Naive thymus-derived CD8-positive, alpha-beta T cell (primary cell): ENCODE measurements at places on chromosomes 7 and 10. TPM values are rescaled to one million over a fixed set of nuclear protein-coding genes. Genes with fewer than 3 reads are reported as not detected.

The NEUROD6 gene
- not detected for polyA plus RNA-seq

DNA sequence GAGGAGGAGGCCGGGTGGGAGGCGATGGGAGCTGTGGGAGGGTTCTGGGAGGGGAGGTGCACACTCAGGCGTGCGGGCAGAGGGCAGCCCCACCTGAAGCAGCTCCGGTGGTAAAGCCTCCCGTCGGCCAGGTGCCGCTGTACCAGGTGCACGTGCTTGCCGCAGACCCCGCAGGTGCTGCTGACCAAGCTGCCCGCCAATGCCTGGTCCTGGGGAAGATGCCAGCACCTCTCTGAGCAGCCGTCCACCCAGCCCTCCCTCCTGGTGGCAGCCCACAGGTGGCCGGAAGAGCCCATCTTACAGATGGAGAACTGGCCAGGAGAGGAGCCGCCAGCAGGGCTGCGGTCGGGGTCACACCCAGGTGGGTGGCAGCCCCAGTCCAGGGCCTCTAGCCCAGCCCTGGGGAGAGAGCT is 12.6 kb downstream of the MICALL2 start:
- DNase-seq: no peak

The GIMAP1 gene
- polyA plus RNA-seq: 67.1 TPM

DNA sequence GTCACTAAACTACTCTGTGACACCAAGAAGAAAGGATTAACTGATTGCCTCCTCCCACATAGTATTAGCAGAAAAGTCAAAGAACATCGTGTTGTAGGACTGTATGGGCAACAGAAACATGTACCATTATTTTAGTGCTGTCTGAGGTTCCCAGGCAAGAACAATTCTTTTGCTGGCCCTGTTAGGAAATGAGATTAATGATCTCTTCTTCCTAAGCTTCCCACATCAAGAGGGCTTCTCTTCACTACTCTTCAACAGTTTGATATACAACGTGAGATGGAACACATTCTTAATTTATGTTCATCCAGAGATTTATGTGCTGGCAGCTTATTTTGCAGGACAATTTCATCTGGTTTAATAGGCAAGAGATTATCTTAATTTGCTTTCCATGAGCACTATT is 219.6 kb downstream of the DOCK4 start:
- no peak for DNase-seq

The PRKG1 gene
- polyA plus RNA-seq: not detected

- DNase-seq: no peak
Observed at GRCh38 chr10:130905386-130905785, 406.1 kb downstream of the TCERG1L start.

The IFIT1B gene
- polyA plus RNA-seq: not detected

- DNase-seq: no peak
Observed at GRCh38 chr7:44290252-44290620, 35.2 kb downstream of the CAMK2B start.

GRCh38 chr10:117635826-117636225 is 93.3 kb downstream of the EMX2 start:
- no peak for DNase-seq

DNA sequence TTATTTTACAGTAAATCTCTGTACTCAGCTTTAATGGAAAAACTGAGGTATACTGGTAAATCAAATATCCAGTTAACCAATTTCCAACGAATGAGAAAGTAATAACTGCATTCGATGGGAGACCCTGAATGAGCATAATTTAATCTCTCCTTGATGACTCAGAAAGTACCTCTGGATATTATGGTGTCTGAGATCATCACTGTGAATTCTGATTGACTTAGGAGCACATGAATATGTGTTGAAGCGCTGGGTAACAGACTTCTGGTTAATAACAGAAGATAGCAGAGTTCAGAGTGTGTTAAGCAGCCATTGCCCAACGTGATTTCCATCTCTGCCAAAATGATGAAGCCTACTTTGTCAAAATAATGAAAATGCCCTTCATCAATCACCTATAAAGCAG is 116.6 kb downstream of the NRP1 start:
- DNase-seq: no peak
